ENCODE measurements at places on chromosomes 7 and 10. TPM values are rescaled to one million over a fixed set of nuclear protein-coding genes. Genes with fewer than 3 reads are reported as not detected.

The LDB3 gene
- under 0.01 TPM for total RNA-seq

The SP8 gene
- not detected for total RNA-seq

The CNPY1 gene
- not detected for total RNA-seq

The ZNF365 gene
- total RNA-seq = 2.8 TPM

The PRKAR2B gene
- total RNA-seq = 65.3 TPM

The PLPP4 gene
- 0.46 TPM for total RNA-seq

The VAX1 gene
- not detected for total RNA-seq

The GPER1 gene
- 1.00 TPM for total RNA-seq

The TMEM139 gene
- total RNA-seq = not detected

The HECW1 gene
- total RNA-seq = 3.1 TPM

The NODAL gene
- not detected for total RNA-seq

The FAM24B gene
- total RNA-seq = 2.6 TPM

The AP5Z1 gene
- 21.6 TPM for total RNA-seq

The EPC1 gene
- total RNA-seq = 21.4 TPM

The MMRN2 gene
- 1.7 TPM for total RNA-seq

The LOXL4 gene
- 32.9 TPM for total RNA-seq

The OR2A12 gene
- total RNA-seq = not detected

The CPA2 gene
- not detected for total RNA-seq

The CPED1 gene
- total RNA-seq = 40.5 TPM

The HDAC9 gene
- 2.6 TPM for total RNA-seq

The SEC23IP gene
- 42.5 TPM for total RNA-seq

The OR2F1 gene
- total RNA-seq = not detected

The OR6B1 gene
- total RNA-seq = not detected

The EPHB6 gene
- total RNA-seq = 2.6 TPM

All from smooth muscle cell of bladder (primary cell).